ENCODE measurements at places on chromosomes 13 and 19.

- DNase-seq: no peak
Observed at GRCh38 chr13:94195715-94196114, 283.8 kb downstream of the DCT start.

GRCh38 chr13:48449656-48450055 lies 36.7 kb upstream of the LPAR6 start:
- no peak for DNase-seq

- no peak for DNase-seq
Observed at GRCh38 chr13:50993934-50994333, 84.3 kb downstream of the RNASEH2B start.

DNA sequence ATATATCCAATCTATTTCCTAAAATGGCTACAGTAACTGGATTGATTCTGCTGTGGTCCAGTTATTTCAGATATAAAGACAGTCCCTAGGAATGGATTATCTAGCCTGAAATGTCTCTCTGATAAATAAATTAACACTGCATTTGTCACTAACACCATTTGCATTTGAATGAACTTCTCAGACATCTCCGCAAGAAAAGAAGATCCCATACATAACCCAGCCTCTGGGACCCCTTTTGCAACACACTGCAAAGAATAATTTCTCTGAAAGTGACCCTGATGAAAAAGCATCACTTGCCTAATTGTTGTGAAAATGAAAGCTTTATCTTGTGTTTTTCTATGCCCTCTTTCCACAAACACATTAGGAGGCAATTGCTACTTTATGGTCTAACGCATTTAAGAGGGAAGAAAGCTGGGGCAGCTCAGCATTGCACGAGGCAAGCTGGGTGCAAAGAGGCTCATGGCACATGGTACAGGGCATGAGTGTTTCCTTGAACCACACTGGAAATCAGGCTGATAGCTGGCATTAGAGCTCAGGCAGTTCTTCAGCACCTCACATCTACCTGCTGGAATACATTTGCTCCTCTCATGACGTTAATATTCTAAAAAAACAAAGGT lies 379.9 kb downstream of the IRS2 start:
- no peak for DNase-seq

GRCh38 chr13:50074843-50075242 lies 59.6 kb downstream of the KCNRG start:
- DNase-seq: no peak

GRCh38 chr13:43390619-43391018 lies 367.2 kb downstream of the DNAJC15 start:
- no peak for DNase-seq

DNA sequence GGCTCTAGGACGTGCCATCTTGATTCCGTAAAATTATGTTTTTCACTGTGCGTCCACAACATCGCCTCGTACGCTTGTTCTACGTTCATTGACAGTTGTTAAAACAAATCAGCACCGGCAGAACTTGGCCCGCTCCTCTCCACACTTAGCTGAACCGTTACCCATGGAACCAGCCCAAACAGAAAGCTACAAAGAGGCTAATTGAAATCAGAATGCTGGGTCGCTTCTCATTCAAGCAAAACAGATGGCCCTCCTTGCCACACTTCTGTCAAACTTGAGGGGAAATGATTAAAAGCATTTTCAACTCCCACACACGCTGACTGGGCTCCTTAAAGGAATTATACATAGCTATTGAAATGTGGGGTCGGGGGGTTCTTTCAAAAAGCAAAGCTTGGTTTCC lies 71.6 kb downstream of the TM9SF2 start:
- no peak for DNase-seq

DNA sequence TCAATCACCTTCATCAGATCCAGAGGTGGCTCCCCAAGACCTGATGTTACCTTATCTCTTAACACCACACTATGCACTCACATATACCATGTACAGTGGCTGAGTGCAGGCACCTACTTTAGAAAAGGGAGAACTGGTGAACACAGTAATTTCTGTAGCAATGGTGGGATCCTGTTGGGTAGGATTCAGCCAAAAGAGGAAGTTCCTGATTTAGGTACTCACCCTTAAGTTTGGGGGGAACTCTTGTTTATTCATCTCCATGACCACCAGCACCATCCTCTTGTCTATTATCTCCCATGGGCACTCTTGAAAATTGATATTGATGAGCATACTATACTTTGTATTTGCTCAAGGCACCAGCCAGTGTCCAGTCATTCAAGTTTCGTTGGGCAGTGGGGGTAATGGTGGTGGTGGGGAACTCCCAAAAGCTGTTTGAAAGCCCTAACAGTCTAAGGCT lies 324.4 kb downstream of the LMO7 start:
- DNase-seq: no peak

GRCh38 chr13:40506592-40507446 lies 159.6 kb downstream of the FOXO1 start:
- DNase-seq: no peak

- no peak for DNase-seq
Observed at GRCh38 chr13:24854311-24854710, 90.3 kb downstream of the RNF17 start.

DNA sequence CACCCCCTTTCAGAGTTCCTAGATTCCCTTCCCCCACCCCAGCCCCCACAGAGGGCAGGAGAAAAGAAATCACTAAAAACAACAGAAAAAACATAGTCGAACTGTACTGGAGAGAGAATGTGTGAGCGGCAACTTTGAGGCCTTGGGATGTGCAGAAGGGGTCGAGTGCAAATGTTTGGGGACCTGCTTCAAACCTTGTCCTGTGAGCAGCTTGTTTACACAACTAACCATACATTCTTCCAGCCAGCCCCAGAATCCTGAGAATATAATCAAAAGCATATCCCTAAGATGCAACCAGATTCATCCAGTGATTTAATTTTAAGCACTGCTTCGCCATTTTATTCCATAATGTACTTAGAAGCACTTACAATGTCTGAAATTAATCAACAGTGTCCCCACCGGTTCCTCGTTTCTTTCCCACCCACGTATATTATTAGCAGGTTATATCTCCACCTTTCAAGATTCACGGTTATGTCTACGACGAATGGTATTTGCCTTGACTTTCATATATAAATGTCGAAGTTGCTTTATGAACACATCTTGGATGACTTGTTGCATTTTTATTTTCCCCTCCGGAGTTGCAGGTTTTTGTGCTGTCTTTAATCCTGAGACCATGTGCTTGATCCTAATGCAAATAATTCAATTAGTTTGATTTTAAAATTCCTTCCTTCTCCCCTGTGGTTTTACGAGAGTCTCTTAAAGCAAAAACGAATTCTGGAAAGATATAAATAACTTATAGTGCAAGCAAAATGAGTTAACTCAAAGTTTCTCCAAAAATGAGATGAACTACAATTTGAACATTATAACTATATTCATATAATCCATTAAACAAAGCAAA lies 107.6 kb downstream of the ZIC5 start:
- no peak for DNase-seq

- DNase-seq: no peak
Observed at GRCh38 chr19:33300009-33300893, 2.1 kb downstream of the CEBPA start.

GRCh38 chr19:17673937-17674799 lies 14.0 kb downstream of the UNC13A start:
- DNase-seq: no peak

- no peak for DNase-seq
Observed at GRCh38 chr13:32837307-32837972, 178.8 kb upstream of the KL start.
